ENCODE measurements at places on chromosomes 6 and 20.

DNA sequence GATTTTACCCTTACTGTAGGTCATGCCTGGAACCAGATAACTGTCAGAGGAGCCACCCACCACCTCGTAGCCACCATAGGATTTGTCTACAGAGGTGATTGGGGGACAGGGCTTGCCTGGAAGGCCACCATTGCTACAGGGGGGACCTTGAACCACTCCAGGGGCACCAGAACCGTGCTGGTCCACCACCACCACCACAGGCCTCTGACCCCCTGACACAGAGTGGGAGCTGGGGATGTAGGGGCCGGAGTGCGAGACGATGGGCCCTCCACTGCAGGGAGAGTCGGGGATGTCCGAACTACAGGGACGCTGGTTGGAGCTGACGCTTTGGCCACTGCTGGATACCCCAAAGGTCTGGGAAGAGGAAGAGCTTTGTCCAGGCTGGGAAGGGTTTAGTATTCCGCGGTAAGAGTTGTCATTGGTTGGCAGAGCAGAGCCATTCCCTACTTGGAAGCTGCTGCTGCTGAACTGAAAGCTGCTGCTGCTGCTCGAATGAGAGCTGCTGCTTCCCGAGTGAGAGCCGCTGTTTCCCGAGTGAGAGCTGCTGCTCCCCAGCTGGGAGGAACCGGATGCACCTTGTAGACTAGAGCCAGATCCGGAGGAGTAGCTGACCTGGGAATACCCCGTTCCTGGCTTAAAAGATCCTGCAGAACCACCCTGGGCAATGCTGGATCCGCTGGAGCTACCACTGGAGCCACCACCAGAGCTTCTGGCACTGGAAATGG lies 2.2 kb downstream of the PSORS1C1 start:
- DNase-seq: no peak

GRCh38 chr20:19827818-19828217 lies 69.8 kb downstream of the RIN2 start:
- no peak for DNase-seq

- no peak for DNase-seq
These were observed 2.7 kb upstream of the C6orf163 start for GRCh38 chr6:87341899-87342298.

GRCh38 chr6:128598571-128598970 lies 78.2 kb upstream of the PTPRK start:
- no peak for DNase-seq

DNA sequence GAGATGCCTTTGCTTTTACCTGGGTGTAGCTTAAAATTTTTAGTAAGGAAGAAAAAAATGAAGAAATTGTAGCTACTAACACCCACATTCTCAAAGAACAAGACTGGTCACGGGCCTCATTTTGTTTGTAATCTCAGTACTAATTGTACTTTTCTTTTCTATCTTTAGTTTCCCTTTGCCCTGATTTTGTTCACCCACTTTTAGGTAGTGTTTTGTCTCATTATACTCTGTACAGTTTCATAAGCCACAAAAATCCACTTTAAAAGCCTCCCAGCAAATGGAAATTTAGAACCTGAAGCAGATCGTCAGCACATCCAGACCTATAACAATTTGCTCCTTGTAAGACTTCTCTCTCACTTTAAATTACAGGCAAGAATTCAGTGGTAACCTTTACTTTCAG lies 43.3 kb downstream of the TP53INP2 start:
- no peak for DNase-seq

DNA sequence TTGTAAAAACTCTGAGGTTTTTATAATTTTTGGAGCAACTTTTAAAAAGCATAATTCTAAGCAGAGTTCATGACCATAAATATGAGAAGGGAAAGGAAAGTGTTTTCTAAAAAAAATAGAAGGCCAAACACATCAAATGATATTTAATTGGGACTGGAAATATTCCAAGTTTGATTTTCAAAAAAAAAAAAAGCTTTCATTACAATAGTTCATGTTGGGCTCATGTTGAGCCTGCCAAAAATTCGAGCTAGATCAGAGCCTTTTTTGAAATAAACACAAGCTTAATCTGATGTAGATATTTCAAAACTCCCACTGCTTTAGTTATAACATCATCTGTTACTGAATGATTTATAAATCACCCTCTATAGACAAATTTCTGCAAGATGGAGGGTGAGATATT lies 163.4 kb upstream of the DEFB112 start:
- DNase-seq: no peak

DNA sequence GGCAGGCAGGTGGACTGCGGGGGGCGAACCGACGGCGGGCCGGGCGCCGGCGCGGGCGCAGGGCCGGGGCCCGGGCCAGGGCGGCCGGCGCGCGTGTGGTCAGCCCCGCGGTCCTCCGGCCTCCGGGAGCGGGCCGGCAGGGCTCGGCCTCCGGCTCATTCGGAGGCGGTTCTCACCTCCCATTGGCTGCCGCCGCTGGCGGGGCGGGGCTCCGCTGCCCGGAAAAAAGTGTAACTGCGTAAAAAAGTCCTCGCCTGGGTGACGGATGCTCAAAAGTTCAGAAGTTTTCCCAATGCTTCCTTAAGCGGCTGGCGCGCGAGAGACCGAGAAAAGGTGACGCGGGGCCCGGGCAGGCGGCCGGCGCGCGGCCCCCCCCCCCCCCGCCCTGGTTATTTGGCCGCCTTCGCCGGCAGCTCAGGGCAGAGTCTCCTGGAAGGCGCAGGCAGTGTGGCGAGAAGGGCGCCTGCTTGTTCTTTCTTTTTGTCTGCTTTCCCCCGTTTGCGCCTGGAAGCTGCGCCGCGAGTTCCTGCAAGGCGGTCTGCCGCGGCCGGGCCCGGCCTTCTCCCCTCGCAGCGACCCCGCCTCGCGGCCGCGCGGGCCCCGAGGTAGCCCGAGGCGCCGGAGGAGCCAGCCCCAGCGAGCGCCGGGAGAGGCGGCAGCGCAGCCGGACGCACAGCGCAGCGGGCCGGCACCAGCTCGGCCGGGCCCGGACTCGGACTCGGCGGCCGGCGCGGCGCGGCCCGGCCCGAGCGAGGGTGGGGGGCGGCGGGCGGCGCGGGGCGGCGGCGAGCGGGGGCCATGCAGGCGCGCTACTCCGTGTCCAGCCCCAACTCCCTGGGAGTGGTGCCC lies at the start of gene FOXC1:
Gene FOXC1 (plus strand): TSS at position 268 of the 849 bp plus-strand sequence. CDS start 531 bp downstream, at position 799.
- peak; percentile 56 for DNase-seq

- no peak for DNase-seq
These were observed 7.0 kb downstream of the BEND3 start for GRCh38 chr6:107108201-107108890.
